ENCODE measurements at places on chromosomes 2 and 18.

- no peak for DNase-seq
Measured at GRCh38 chr2:128004509-128004908, 23.4 kb downstream of the SAP130 start.

- DNase-seq = no peak
Measured at GRCh38 chr2:230872151-230872967, 7.6 kb downstream of the ITM2C start.

DNA sequence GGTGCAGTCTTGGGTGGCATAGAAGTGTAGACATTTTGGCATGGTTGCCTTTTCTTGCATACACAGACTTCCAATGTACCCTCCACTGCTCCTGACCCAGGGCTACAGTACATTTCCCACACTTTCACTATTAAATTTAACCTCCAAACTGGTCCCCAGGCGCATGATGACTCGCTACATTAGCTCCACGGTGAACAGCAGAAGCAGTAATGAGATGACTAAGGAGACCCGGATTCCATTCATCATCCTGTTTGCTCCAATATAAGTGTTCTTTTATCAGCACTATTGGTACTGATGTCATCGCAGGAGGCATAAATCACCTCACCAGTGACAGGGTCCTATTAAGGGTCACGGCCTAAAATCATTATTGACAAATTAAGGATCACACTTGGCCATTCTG lies 316.5 kb downstream of the EN1 start:
- DNase-seq = no peak

DNA sequence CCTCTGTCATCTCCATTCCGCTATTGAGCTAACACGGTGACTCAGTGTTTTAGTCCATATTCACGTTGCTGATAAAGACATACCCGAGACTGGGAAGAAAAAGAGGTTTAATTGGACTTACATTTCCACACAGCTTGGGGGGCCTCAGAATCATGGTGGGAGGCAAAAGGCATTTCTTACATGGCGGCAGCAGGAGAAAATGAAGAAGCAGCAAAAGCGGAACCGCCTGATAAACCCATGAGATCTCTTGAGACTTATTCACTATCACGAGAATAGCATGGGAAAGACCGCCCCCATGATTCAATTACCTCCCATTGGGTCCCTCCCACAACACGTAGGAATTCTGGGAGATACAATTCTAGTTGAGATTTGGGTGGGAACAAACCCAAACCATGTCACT lies 22.6 kb upstream of the CXXC1 start:
- no peak for DNase-seq

- DNase-seq = no peak
Measured at GRCh38 chr2:221025398-221025797, 546.7 kb downstream of the EPHA4 start.

DNA sequence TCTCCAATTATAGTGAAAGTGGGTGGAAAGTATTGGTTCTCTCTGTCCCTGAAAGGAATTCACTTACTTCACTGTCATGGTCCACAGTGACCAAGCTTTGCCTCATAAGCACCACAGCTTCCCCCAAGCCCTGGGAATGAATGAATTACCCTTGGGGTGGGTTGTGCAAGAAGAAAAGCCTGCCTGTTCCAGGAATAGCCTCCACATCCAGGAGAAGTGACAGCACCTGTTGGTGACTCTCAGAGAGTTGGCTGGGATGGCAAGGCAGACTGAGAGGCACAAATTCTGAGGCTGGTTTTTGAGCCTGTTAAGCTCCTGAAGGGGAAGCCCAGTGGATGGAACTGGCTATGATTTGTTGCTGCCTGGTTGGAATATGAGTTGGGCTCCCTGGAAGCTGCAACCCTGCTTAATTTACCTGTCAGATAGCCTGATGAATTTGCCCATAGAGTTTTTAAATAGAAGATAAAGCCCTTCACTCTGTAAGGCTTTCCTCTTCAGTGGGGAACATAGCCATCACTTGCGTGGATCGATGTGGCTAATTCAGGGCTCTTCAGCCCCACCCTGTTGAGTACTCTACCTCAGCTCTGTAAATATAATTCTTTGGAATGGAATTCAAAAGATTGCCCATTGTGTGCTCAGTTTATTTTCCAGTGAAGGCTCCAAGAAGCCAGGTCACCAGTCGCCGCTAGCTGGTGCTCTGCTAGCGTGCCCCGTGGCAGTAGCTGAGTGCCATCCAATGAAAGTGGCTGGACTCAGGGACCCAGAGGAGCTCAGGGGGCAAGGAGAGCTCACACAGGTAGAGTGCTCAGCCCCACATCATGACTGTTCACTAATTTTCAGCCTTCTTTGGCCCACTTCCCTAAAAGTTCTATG lies 479.3 kb downstream of the IRS1 start:
- no peak for DNase-seq

- no peak for DNase-seq
Measured at GRCh38 chr2:160454070-160454797, 39.4 kb downstream of the RBMS1 start.

- DNase-seq = no peak
Measured at GRCh38 chr2:89767572-89768435, 1076.3 kb downstream of the RPIA start.

All from activated CD8-positive, alpha-beta memory T cell treated with anti-CD3 and anti-CD28 coated beads for 24 hours (primary cell).